ENCODE measurements at places on chromosomes 3 and 15.

GRCh38 chr3:181006541-181006940 lies 17.0 kb upstream of the DNAJC19 start:
- DNase-seq = no peak

- DNase-seq = no peak
Observed at GRCh38 chr15:92120094-92120795, 266.7 kb downstream of the SLCO3A1 start.

GRCh38 chr3:107542665-107543064 lies 19.9 kb downstream of the BBX start:
- DNase-seq = no peak

DNA sequence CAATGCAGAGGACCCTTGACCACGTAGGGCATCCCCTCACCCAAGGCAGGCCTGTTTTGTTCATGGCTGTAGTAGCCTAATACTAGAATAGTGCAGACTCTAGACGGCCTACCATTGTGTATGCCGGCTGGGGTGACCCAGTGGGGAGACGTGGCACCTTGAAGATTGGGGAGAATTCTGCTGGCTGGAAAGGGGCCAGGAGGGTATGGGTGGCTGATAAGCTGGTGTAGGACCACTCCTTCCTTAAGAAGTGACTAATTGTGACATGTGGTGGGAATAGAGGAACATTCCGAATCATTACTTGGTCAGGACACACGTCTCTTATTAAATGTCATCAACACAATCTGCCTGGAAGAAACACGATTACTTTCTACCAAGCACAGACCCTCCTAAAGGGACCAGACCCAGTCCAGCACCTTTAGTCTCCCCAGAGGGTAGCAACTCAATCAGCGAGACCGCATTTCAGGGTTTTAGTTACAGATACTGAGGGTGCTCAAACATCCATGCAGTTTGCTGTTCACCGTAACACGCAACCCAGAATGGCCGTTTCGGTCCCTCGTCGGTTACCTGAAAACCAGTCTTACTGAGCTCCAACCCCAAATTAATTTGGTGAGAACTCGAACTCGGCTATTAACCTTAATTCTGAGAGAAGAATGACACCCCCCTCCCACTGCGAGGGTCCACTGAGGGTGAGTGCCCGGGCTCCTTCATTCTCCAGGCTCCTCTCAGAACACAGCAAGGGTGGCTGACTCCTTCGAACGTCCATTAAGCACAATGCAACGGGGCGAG lies 1.6 kb upstream of the KLF13 start:
- no peak for DNase-seq

DNA sequence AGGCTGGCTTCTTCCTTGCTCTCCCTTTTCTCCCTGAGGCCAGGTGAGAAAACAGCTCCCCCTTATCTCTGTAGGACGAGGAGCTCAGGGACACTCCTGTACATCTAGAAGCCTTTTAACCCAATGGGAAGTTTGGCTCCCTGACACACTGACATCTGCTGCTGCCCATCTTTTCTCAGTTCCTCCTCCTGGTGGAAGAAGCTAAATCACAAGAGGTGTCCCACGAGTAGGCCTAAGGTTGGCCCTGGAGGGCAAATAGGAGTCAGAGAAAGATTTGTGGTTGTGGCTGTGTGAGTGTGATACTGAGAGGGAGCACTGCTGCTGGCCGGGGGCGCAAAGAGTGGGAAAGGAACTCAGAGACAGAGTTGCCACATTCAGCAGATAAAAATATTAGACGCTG lies 49.5 kb downstream of the ARHGAP31 start:
- no peak for DNase-seq

- no peak for DNase-seq
Observed at GRCh38 chr15:92596623-92597022, 59.0 kb downstream of the FAM174B start.

DNA sequence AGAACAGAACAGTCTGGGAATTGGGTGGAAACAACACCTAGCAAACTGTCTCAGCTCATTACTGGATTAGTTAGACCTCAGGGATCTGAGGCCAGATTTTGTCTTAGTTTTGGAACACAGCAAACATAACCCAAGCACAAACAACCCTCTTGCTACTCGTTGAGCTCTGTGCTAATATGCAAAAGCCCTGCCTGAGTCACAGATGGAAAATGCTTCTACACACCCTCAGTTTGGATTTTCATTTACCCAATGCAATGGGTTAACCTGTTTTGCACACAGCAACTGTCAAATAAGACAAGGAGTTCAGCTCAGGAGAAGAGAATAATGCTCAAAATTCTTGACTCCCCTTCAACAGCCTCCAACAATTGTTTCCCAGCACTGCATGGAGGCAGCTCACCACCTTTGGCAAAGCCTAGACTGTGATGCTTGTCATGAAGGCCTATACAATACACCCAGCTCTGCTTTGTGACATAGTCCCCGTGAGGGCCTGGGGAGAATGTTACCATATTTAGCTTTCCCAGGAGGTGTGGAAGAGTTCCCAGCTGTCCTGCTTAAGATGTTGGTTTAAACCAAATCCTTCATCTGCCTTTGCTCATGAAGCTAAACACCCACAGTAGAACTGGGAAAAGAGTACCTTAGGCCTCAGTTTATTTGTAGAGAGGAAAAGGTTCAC lies 68.9 kb upstream of the MNS1 start:
- DNase-seq = no peak

DNA sequence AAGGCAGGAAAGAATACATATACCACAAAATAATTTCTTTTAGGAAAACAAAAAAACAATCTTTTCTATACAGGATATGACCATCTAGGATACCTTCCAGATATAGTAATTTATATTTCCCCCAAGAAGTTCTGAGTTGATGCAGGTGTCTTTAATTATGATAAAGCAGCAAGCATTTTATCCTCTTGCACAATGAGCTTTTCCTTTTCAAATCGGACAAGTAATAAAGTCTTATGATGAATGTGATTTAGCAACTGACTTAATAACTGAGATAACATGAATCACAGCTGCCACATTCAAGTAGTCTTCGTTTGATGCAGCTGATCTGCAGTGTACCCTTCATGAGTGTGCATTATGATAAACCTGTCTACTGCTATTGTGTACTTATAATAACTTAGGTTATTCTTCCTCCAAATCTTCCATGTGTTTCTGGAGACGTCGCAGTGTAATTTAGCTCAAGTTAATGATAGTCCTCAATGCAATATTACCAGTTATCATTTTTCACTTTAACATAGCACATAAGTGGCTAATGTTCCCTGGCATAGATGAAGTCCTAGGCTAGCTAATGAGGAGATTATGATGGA lies 260.3 kb upstream of the MRPL3 start:
- DNase-seq = no peak

DNA sequence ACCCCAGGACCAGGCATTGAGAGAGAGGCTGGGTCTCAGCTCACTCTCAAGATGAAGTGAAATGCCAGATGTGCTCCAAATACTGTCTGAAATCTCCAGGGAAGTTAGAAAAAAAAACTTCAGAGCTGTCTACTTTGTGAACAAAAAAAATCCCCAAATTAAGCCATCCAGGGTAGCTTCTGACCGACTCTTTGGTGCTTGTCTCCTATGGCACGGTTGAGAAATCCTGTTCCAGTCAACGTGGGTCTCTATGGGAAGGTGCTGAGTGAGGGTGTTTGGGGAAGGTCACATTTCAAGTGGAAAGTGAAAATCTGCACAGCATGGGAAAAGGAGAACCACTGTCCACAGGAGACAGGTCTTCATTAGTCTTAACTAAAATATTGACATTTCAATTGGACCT lies 322.5 kb upstream of the CFAP20DC start:
- DNase-seq = no peak

- DNase-seq = no peak
Observed at GRCh38 chr15:25838191-25838870, 24.8 kb downstream of the ATP10A start.

DNA sequence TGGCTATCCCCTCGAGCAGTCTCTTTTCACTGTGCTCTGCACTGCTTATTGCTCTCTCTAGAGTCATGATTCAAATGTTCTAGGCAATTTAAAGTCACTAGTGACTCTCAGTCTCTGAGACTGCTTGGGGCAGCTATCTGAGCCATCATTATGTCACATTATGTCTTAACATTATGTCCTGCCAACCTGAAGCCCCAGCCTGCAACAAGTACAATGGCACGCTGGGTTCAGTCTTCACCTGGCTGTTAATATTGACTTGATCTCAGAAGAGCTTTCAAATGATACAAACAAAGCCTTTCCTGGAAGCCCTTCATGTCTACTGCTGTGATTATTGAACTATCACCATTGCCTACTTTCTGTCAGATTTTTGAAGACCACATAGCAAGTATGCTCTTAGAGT lies 128.1 kb upstream of the GRM7 start:
- DNase-seq = no peak

DNA sequence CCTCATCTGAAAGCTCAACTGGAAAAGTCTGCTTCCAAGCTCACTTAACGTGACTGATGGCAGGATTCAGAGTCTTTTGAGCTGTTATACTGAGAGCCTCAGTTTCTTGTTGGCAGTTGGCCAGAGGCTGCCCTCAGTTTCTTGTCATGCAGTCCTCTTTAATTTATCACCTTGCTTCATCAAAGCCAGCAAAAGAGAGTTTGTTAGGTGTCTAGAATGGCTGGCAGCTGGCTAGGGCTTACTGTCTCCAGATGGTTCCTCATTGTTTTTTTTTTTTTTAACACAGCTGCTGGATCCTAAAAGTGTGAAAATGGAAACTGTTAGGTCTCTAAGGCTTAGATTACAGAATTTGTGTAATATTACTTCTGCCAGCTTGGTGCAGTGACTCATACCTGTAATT lies 310.6 kb downstream of the PDCD6IP start:
- no peak for DNase-seq

- DNase-seq = no peak
Observed at GRCh38 chr15:41908736-41909461, 15.0 kb upstream of the SPTBN5 start.

- no peak for DNase-seq
Observed at GRCh38 chr15:25860885-25861866, 2.0 kb downstream of the ATP10A start.

DNA sequence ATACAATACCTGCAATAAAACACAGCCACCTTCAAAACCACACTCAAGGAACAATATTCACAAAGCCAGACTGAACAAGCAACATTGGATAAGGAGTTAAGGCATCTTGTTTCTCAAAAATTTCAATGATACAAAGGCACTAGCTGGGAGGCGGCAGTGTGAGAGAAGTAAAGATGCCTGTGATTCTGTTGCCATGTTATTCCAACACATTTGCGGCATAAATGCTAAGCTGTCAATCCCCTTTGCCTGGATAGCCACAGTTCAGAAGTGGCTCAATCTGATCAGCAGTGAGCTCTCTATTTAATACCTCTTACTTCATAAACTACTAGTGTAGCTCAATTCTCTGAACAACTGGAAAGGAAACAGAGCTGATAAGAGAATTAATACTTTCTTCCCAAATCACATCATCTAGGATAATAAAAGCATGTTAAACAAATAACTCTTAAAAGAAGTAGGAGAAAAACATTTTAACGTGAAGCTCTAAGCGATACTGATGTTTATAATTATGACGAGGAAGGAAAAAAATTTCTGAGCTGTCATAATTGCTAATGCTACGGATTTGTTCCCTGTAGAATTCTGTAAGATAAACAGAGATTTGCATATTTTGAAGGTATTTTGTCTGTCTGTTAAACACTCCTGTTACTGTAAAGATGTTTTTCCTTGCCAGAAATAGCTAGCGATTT lies 358.4 kb downstream of the FOXP1 start:
- no peak for DNase-seq

DNA sequence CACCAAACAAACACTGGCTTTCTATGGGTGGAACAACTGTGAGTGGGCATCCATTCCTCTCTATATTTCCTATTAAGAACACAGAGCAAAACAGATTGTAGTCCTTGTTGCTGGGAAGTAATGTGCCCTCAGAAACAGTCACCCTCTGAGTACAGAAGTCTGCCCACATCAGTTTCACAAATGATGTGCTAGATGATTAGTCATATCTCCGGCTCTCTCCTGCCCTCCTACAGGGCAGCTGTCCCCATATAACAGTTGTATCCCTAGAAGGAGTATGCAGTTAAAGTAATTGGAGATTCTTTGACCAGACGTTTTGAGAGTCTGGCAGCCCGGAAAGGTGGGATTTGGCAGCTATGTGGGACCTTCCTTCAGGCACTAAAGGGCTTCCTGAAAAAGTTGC lies 159.9 kb downstream of the APBA2 start:
- no peak for DNase-seq

DNA sequence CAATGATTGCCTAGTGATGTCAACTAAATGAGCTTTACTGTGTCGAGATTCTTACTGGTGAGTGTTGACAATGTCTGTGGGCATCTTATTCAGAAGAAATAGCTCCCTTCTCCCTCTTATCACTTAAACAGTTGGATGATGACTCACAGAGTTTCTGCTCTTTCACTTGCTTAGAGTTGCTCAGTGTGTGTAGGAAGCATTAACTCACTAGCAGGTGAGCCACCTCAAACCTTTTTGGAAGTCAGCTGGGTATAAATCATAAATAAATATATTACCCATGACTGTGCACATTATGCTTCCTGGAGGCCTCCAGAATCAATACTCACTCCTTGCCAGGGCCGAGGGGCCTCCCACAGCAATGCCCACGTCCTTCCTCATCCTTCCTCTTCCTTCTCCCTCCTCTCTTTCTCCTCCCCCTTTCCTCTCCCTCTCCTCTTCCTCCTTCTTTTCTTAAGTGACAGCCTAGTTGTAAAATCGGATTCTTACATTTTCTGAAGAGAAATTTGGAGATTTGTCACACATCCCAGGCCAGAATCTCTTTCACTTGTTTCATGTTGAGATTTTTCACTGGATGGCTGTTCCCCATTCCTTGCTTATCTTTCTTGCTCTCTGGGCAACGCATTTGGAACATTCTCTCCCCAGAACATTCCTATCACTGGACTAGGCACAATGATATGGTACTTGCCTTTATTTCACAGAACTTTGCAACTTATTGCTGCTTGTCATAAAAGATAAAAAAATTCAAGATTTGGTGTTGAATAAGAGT lies 17.5 kb downstream of the SHC4 start:
- DNase-seq = no peak

- no peak for DNase-seq
Observed at GRCh38 chr15:27956285-27956684, 142.8 kb downstream of the OCA2 start.

DNA sequence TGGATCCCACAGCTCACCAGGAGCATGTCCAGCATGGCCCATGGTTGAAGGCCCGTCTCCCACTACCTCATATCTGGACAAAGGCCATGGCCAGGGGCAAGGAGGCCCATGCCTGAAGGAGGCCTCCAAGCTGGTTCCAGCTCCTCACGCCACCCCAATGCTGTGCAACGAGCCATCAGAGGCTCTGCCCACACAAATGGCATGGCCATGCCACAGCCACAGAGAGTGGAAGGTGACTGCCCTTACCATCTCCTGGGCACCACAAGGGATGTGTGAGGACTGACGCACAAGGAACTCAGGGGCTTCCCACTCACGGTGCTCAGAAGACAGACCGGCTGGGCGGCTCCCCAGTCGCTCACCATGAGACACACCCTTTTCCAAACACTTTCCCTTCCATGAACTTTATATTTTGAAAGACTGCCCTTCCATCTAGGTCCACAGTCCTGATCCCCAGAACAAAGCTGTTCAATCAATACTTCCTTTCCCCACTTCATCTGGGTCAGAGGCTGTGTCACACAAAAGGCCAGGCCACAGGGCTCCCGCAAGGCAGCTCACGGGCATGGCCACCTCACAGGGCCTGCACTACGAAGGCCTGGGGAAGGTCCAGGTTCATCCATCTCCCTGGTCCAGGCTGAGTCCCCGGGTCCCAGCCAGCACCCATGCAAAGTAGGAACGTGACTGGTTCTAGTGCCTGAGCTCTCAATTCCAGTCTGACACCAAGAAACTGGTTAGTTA lies 66.4 kb downstream of the CYFIP1 start:
- no peak for DNase-seq

GRCh38 chr3:17602126-17602525 lies 140.3 kb downstream of the TBC1D5 start:
- no peak for DNase-seq

- DNase-seq = no peak
Observed at GRCh38 chr3:194836661-194837060, 151.0 kb downstream of the FAM43A start.

Data from tibial artery (tissue), 4 donors.